ENCODE measurements at places on chromosomes 12 and 14.

DNA sequence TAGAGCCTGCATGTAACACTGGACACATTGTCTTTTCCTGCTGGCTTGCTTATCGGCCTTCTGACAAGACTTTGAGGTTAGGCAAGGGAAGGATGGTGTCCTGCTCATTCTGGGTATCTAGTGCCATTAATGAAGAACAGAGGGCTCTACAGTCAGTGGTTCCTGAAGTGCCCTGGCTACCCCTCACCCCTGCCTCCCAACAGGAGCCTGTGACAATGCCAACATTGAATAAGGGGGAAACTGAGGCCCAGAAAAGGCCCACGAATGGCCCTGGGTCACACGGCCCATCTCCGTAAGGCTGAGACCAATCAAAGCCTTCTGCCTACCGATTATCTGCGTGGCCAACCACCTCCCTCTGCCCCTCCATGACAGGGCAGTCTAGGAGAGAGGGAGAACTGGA is 2.1 kb downstream of the IFI27L2 start:
- no peaks in the 10 kb centered on the region for H3K36me3 ChIP-seq
- no peak overlapping the region for H3K4me3 ChIP-seq
- DNase-seq = no peak
- H3K27me3 ChIP-seq = no peaks in the 10 kb centered on the region

GRCh38 chr14:19851365-19851764 is 23.6 kb upstream of the OR4K2 start:
- no peaks in the 10 kb centered on the region for H3K27me3 ChIP-seq
- no peak overlapping the region for H3K4me3 ChIP-seq
- H3K36me3 ChIP-seq = no peaks in the 10 kb centered on the region

- DNase-seq = no peak
- no peak overlapping the region for H3K4me3 ChIP-seq
- H3K27ac ChIP-seq = no peak overlapping the region
- H3K4me1 ChIP-seq = no peaks in the 10 kb centered on the region
- no peaks in the 10 kb centered on the region for H3K27me3 ChIP-seq
Measured at GRCh38 chr12:127509066-127509778, 757.7 kb upstream of the TMEM132C start.

DNA sequence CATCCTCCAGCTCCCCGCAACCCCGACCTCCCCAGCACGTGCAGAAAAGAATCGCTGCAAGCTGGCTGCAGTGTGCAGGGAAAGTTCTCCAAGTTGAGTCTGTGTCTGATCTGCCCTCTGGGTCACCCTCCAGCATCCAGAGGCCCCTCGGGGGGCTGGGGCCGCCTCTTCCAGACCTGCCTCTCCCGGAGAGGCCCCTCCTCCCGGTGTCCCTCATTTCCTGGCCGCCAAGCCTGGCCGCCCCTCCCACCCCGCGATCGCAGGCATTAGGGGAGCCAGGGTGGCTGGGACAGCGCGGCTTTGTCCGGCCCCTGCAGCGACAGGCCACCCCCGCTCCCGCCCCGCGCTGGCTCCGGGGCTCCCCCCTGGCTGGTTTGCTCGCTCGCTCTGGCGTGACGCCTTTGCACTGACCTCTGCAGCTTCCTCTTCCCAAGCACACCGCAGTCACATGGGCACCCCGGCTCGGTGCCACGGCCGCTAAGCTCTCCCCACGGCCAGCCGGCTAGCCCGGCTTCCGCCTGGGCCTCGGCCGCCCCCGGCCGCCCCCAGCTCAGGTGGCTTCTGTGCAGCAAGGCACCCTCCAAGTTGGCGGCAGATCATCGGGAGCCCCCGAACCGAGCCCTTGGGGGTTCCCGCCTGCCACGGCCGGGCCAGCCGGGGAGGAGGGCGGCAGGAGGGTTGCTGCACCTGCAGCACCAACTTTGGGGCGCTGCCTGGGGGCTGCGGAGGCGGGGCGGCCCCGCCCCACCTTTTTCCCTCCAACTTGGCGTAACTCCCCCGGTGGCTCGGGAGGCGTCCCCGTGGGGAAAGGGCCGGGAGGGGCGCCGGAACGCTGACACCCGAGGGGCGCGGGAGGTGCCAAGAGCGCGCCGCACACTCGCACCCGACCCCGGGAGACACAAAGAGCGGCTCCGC is 43.7 kb downstream of the KDM2B start:
- DNase-seq = no peak
- peaks cover 53% of the 10 kb centered on the region for H3K36me3 ChIP-seq
- H3K27me3 ChIP-seq = no peaks in the 10 kb centered on the region
- H3K4me3 ChIP-seq = no peak overlapping the region

GRCh38 chr14:28785096-28785952 is 18.7 kb downstream of the FOXG1 start:
- no peaks in the 10 kb centered on the region for H3K36me3 ChIP-seq
- DNase-seq = no peak
- H3K4me1 ChIP-seq = no peaks in the 10 kb centered on the region
- no peak overlapping the region for H3K4me3 ChIP-seq
- H3K27me3 ChIP-seq = no peaks in the 10 kb centered on the region

GRCh38 chr12:25416516-25416915 is 136.6 kb downstream of the LMNTD1 start:
- no peaks in the 10 kb centered on the region for H3K4me1 ChIP-seq
- peaks cover 4% of the 10 kb centered on the region for H3K27me3 ChIP-seq
- H3K27ac ChIP-seq = no peak overlapping the region
- no peaks in the 10 kb centered on the region for H3K36me3 ChIP-seq

DNA sequence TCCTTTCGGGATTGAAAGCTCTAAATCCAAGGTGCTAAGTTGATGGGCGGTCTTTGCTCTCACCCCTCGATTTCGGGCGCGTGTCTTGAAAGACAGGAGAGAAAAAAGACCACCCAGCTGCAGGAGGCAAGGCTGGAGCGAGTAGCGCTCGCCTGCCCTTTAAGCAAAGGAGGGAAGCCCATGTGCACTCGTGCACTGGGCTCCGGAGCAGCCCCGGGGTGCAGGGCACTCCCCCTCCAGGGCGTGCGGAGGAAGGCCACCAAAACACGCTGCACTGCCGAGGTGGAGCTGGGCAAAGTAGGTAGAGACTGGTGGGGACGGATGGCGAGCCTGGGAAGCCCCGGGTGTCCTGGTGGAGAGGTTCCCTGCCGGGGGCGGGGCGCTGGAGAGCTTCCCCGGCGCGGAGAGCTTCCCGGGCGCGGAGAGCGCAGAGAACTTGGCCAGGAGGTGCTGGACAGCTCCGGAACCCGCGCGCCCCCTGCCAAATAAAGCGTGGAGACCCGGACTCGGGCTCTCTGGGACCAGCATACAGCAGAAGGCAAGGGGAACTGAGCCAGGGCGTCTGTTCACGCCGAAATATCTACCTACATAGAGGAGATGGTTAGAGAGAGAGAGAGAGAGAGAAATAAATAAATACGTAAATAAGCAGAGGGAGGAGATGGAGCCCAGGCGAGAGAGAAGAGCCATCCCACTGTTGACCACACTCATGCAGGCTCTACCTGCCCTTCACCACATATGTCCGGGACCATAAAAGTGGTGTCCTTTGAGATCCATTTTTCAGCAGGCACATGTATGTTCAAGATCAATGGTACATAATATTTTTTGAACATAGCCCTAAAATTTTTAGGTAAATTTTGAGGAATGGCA is 662 bp upstream of the NELL2 start:
- H3K4me1 ChIP-seq = no peaks in the 10 kb centered on the region
- H3K4me3 ChIP-seq = no peak overlapping the region
- no peaks in the 10 kb centered on the region for H3K36me3 ChIP-seq
- peaks cover 4% of the 10 kb centered on the region for H3K27me3 ChIP-seq
- DNase-seq = no peak

- H3K27ac ChIP-seq = no peak overlapping the region
- no peak for DNase-seq
- no peaks in the 10 kb centered on the region for H3K4me1 ChIP-seq
- H3K36me3 ChIP-seq = no peaks in the 10 kb centered on the region
- H3K4me3 ChIP-seq = no peak overlapping the region
Measured at GRCh38 chr14:33052943-33053342, 114.3 kb downstream of the NPAS3 start.

- no peak overlapping the region for H3K27ac ChIP-seq
- H3K27me3 ChIP-seq = no peaks in the 10 kb centered on the region
- DNase-seq = no peak
- H3K36me3 ChIP-seq = no peaks in the 10 kb centered on the region
- no peak overlapping the region for H3K4me3 ChIP-seq
Measured at GRCh38 chr12:85814071-85814470, 22.1 kb downstream of the RASSF9 start.

DNA sequence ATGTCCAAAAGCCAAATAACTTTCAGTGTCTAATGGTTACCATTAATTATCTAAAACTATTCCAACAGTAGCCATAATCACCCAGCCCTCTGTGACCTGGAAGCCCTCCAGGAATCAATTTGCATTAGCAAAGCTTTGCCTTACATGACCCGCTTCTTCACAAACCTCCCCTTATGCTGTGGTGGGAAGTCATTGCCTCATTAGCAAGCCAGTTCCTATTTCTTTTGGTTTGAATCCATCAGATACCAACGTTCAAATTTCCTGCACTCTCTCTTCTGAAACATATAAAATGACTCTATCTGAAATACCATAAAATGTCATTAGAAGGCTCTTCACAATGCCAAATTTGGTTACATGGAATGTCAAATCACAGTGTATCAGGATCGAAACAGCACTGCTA is 268.3 kb upstream of the PRKD1 start:
- no peaks in the 10 kb centered on the region for H3K36me3 ChIP-seq
- no peak for DNase-seq
- H3K4me1 ChIP-seq = no peaks in the 10 kb centered on the region
- H3K4me3 ChIP-seq = no peak overlapping the region

DNA sequence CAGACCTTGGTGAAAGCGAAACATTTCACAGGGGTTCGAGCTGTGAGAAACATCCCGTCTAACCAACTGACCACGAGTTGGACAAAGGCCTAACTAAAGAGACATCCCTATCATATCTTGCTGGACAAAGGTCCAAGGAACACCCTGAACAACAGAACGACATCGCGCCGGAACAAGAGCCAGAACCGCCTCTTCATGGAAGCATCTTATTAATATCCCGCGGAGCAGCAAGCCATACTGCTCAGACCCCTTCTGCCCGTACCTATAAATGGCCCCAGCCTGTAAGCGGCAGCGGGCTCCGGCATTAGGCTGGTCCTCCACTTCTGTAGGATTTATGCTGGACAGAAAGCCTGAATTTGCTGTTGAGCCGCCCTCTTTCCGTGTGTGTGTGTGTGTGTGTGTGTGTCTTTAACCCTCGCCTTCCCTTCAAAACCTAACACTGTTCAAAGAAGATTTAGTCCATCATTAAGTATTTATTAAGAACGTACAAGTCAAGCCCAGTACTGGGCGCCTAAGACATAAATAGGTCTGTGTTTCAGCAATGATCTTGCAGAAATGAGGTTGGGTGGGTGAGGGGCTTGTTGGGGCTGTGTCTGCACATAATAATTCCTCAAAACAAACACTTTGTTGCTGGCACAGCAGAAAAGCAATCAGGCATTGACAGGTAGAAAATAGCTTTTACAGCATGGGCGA is 1.9 kb downstream of the SLC6A15 start:
- no peaks in the 10 kb centered on the region for H3K36me3 ChIP-seq
- no peak for DNase-seq
- H3K4me1 ChIP-seq = no peaks in the 10 kb centered on the region
- H3K4me3 ChIP-seq = no peak overlapping the region
- H3K27ac ChIP-seq = no peak overlapping the region

DNA sequence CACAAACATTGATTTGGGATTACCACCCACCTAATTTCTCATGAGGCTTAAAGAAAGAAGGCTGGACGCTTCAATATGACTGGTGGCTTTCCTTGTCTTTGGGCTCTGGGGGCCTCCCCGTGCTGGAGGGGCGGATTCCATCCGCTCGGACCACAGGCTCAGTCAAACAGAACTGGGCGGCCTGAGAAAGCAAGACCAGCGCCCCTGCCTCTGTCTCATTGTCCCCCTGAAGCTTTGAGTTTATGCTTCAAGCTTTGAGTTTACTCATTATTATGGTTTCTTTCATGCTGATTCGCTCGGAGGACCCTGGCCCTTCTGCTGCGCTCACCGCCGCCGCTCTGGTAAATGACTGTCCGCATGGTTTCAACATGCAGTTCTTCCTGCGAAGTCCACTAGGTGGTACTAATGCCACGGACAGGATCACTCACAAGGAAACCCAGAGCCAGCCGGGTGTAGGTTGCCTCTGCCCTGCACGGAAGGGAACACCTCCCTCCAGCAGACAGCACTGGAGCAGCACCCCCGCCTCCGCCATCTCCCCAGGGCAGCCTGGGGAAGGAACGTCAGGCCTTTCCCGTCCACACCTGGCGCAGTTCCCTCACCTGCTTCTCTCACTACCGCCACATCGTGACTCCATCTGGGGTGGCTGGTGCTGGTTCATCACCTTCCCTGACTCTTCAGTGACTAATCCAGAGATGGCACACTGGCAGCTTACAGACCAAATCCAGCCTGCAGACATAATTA is 13.2 kb upstream of the TIGAR start:
- H3K27me3 ChIP-seq = peaks cover 17% of the 10 kb centered on the region
- H3K4me3 ChIP-seq = no peak overlapping the region
- peak; percentile 23 for DNase-seq
- H3K27ac ChIP-seq = no peak overlapping the region

DNA sequence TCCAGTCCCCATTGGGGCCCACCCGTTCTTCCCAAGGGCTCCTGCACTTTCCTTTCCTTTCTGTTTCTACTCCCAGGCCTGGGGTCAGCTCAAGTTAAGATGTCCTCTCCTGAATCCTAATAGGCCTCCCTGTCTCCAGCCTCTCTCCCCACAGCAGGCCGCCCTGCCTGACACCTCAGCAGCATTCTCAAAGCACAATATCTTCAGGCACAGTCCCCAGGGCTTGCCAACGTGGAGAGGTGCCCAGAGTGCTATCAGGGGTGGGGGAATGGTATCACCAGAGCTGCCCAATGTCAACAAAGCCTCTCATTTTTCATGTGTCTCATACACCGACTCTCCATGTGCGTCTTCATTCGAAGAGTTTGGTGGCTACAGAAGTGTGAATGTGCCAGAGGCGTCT is 123.0 kb downstream of the FOXN3 start:
- DNase-seq = no peak
- no peak overlapping the region for H3K4me3 ChIP-seq
- H3K4me1 ChIP-seq = no peaks in the 10 kb centered on the region

GRCh38 chr14:27608377-27608776 is 1010.5 kb upstream of the NOVA1 start:
- H3K4me3 ChIP-seq = no peak overlapping the region
- no peaks in the 10 kb centered on the region for H3K27me3 ChIP-seq
- H3K36me3 ChIP-seq = no peaks in the 10 kb centered on the region
- H3K27ac ChIP-seq = no peak overlapping the region
- no peaks in the 10 kb centered on the region for H3K4me1 ChIP-seq

- no peak for DNase-seq
- H3K27me3 ChIP-seq = no peaks in the 10 kb centered on the region
- H3K4me3 ChIP-seq = no peak overlapping the region
- 0 out of 2 replicates have a peak, but pooled peaks cover 2% of the 10 kb centered on the region for H3K4me1 ChIP-seq
- H3K27ac ChIP-seq = no peak overlapping the region
- H3K36me3 ChIP-seq = no peaks in the 10 kb centered on the region
Measured at GRCh38 chr12:109600995-109601394, 27.4 kb downstream of the MVK start.

DNA sequence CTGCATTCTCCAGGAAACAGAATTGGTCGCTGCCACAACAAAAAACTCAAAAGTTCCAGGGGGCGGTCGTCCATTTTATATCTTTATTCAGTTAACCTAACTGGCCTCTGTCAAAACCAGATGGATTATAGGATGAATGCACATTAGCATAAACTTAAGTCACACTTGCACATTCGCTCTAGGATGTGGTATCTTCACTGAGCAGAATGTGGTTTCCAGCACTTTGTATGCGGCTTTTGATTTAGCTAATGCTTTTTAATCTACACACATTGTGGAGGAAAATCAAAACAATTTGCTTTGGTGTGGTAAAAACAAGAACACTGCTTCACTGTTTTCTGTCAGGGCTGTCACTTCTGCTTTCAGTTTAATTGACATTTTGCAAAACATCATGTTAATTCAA is 4.5 kb downstream of the TAS2R50 start:
- H3K27me3 ChIP-seq = no peaks in the 10 kb centered on the region
- H3K36me3 ChIP-seq = no peaks in the 10 kb centered on the region
- DNase-seq = peak; percentile 67
- H3K27ac ChIP-seq = no peak overlapping the region
- no peak overlapping the region for H3K4me3 ChIP-seq
